Putamen (tissue), 1 donor: ENCODE measurements at places on chromosomes 12 and 14.
A peak's percentile ranks its signal among the peaks of the same experiment; 100 is the strongest.

DNA sequence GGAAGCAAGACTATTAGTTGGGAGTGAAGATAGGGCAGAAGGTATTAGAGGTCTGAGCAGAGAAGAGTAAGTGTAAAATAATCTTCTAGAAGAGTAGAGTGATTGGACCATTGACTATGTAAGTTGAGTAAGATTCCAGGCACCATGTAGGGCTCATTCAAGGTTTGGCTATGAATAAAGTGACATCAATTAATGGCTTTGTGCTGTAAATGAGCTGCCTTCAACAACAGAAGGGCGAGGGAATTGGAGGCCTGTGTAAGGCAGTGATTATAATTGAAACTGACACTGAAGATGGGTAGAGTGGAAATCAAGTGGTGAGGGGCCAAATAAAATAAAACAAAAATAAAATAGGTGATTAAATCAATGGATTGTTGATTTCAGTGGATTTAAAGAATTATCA is 26.4 kb downstream of the PTPRQ start:
- DNase-seq = no peak

GRCh38 chr14:67618617-67619063 is 1.1 kb upstream of the ARG2 start:
- peak; percentile 57 for DNase-seq

GRCh38 chr14:68268197-68268596 is 448.6 kb downstream of the RAD51B start:
- peak; percentile 42 for DNase-seq

DNA sequence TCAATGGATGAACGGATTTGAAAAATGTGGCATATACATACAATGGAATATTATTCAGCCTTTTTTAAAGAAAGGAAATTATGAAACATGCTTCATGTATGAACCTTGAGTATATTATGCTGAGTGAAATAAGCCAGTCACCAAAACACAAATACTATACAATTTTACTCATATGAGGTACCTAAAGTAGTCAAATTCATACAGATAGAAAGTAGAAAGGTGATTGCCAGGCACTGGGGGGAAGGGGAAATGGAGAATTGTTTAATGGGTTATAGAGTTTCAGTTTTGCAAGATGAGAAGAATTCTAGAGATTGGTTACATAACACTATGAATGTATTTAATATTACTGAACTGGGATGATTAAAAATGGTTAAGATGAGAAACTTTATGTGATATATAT is 171.4 kb downstream of the TMTC3 start:
- DNase-seq = no peak

- no peak for DNase-seq
These were observed 2.9 kb upstream of the BATF start for GRCh38 chr14:75519394-75519793.
